Cardiac muscle cell (in vitro differentiated cells and primary cell): ENCODE measurements at places on chromosomes 4 and X.

GRCh38 chr4:174284487-174284886 is 776 bp downstream of the CEP44 start:
- DNase-seq, result no peak

DNA sequence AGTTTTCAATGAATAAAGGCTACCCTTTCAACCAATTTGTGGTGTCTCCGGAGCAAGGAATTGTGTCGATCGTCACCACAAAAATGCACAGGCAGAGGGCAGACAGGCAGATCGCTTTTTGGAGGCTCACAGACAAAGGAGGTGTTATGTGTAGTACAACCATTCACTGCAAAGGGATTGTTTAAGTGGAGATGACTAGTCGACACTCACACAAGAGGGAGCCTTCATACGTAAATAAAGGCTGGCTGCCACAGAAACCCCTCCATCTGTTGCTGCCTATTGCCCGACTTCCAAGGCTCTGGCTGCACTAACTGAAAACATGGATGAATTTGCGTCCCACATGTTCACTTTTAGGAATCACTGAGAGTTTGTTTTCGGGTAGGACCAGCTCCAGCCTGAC is 281.1 kb downstream of the NKX6-1 start:
- no peak for DNase-seq

DNA sequence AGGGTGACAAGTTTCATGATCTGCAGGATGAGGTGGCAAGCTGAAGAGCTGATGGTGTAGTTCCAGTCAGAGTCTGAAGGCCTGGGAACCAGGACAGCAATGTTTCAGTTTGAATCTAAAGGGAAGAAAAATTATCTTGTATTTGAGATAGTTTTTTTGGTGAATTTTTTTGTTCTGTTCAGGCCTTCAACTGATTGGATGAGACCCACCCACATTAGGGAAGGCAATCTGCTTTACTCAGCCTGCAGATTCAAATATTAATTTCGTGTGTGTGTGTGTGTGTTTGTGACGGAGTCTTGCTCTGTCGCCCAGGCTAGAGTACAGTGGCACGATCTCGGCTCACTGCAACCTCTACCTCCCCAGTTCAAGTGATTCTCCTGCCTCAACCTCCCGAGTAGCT is 22.1 kb upstream of the SMIM14 start:
- DNase-seq, result no peak

DNA sequence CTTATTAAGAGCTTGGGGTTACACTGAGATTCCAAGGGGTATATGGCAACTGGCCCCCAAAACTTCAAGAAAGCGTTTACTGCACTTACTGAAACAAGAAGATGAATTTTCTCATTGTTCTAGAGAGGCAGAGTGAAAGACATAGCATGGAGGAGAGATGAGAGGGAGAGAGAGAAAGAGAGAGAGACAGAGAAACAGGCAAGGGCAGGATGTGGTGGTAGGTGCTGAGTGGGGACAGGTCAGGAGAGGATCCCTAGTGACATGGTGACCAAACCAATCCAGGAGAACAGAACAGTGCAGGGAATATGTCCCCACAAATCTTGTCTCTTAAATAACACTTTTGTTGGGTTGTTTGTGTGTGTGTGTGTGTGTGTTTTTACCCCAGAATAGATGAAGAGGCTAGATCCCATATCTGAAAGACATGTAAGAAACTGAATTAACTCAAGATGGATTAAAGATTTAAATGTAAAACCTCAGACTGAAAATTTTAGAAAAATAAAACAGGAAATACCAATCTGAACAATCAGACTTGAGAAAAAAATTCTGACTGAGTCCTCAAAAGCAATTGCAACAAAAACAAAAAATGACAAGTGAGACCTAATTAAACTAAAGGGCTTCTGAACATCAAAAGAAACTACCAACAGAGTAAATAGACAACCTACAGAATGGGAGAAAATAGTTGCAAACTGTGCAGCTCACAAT is 202.2 kb downstream of the QDPR start:
- no peak for DNase-seq

DNA sequence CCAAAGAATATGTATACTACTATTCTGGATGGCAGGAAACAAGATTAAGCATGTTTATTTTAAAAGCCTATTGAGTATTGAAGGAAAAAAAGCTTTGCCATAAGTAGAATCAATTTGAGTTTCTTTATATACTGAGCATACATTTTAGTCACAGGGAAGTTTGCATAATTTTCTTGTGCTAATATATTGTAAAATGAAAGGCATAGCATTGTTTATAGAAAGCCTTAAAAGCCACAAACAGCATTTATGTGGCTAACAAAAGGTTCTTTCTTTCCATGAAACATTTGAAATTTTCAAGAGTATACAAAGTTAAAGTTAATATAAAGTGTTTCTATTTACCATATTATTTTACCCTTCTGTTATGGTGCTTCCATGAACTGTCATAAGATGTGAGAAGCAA is 1133.8 kb upstream of the PCDH10 start:
- no peak for DNase-seq

GRCh38 chr4:168979338-168979737 is 30.7 kb downstream of the CBR4 start:
- DNase-seq, result no peak

GRCh38 chrX:56762220-56762619 is 33.2 kb downstream of the NBDY start:
- DNase-seq, result no peak
